Transverse colon (tissue), 4 donors: ENCODE measurements at places on chromosomes 6 and 20. TPM values are rescaled to one million over a fixed set of nuclear protein-coding genes. Genes with fewer than 3 reads are reported as not detected.
A peak's percentile ranks its signal among the peaks of the same experiment; 100 is the strongest.

DNA sequence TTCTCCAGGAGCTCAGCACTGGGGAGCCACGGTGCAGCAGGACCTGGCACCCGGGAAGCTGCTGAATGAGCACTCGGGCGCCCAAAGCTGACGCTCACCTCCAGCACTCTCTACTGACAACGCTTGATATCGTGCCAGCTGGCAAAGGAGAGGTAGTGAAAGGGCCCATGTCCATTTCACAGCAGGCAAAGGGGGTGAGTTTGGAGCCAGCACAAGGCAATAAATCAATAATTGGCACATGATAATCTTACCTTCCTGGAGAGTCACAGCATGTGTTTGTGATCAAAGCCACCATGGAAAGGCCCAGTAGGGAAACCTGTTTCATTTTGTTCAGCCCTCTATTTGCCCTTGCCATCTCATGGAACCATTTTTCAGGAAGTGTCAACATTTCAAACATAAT, 23.3 kb upstream of the SMIM26 start:
- DNase-seq: peak; percentile 25

WFDC5 gene
- not detected for total RNA-seq

DNA sequence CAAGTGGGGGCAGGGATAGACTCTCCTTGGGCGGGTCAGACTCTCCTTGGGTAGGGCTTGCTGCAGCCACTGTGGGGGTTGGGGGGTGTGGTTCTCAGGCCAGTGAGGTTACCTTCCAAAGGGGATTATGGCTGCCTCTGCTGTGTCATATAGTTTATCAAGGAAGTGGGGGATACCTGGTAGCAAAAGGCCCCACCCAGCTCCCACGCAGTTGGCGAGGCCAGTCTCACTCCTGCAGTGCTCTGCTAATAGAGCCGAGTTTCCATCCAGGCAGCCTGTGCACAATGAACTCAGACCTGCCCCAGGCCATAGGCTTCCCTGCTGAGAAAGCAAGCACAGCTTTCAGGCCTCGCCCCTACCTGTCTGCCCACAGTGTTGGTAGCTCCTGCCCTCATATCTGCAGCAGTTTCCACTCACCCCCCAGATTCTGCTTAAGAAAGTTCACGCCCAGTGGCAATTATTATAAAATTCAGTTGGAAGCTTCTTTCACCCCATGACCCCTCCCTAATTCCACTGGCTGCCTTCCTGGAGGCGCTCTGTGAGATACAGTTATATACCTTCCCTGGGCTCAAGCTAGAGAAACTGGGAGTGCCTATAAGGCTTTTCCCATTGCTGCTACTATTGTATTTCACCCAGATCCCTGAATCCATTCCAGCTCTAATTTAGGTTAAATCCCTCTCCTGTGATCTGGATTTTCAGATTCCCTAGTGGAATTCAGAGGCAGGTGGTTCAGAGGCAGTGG, 56.1 kb downstream of the HDDC2 start:
- peak; percentile 45 for DNase-seq

DNA sequence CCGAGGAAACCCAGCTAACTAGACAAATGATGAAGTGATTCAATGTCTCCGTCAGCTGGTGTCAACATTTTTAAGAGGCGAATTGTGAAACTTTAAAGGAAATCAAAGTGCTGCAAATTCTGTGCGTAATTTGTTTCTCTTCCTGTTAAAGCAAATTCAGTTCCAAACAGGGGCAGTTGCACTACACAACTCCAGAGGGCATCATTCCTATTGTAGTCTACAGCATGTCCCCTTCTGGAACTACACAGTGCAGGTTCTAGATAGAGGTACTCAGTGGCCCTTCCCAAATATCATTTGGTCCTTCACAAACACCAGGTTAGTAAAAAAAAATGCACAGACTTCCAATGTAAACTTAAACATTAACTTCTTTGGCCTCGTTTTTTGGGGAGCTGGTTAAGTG, 38.3 kb upstream of the SMLR1 start:
- no peak for DNase-seq

DNA sequence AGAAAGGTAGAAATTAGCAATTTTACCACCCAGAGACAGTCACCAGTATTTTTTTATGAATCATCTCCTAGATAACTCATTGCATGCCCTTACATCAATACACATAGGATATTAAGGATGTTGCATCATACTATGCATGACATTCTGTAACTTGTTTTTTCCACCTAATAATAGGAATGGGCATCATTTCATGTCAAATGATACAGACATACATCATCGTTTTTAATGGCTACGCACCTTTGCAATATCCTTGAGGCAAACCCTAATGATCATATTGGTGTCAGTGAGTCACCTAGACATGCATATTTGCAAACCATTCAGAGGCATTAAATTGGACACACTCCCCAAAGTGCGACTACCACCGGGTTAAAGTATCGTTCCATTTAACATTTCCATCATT, 309.7 kb upstream of the AGPAT4 start:
- DNase-seq: no peak

DNA sequence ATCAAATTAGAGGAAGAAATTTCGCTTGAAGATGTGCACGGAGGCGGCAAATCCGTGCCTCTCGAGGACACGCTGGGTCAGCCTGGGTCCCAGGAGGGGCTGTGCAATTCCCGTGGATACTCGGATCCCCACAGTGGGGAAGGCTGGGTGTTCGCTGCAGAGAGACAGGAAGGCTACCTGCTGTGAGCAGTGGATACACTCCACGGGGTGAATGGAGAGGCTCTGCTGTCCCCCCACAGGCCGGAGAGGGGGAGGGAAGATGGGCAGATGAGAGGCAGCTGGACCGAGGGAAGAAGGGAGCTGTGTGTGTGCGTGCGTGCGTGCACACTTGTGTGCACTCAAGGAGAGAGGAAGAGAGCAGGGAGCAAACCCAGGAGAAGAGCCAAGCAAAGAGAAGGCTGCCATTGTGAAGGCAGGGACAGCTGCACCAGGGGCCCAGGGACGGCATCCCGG, 57.3 kb downstream of the SULF2 start:
- DNase-seq: no peak
